ENCODE measurements at places on chromosomes 4 and X. TPM values are rescaled to one million over a fixed set of nuclear protein-coding genes. Genes with fewer than 3 reads are reported as not detected.

DNA sequence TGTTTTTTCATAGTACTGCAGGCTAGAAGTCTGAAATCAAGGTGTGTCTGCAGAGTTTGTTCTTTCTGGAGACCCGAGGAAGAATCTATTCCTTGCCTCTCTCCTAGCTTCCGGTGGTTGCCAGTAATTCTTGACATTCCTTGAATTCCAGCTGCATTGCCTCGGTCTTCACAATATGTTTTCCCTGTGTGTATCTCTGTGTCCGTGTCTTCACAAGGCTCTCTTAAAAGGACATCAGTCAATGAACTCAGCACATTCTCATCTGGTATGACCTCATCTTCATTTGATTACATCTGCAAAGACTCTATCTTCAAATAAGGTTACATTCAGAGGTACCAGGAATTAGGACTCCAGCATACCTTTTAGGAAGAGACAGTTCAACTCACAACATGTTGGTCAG is 163.4 kb downstream of the BANK1 start:
- H3K4me1 ChIP-seq, result no peaks in the 10 kb centered on the region
- H3K4me3 ChIP-seq, result no peak overlapping the region
- H3K36me3 ChIP-seq, result no peaks in the 10 kb centered on the region
- DNase-seq, result no peak
- no peak overlapping the region for H3K27ac ChIP-seq

- DNase-seq, result no peak
- no peaks in the 10 kb centered on the region for H3K36me3 ChIP-seq
- no peak overlapping the region for H3K4me3 ChIP-seq
- H3K27me3 ChIP-seq, result no peaks in the 10 kb centered on the region
- H3K27ac ChIP-seq, result no peak overlapping the region
These were observed 33.2 kb upstream of the OCIAD2 start for GRCh38 chr4:48939785-48940184.

Gene ATP2B3
- total RNA-seq, result not detected

- no peak for DNase-seq
- H3K4me1 ChIP-seq, result no peaks in the 10 kb centered on the region
- H3K36me3 ChIP-seq, result no peaks in the 10 kb centered on the region
- H3K27ac ChIP-seq, result no peak overlapping the region
- no peak overlapping the region for H3K4me3 ChIP-seq
These were observed 173.7 kb upstream of the GALNTL6 start for GRCh38 chr4:171639540-171639939.

Gene HSFX1
- total RNA-seq, result not detected

GRCh38 chr4:98046665-98047064 is 96.6 kb downstream of the STPG2 start:
- no peaks in the 10 kb centered on the region for H3K27me3 ChIP-seq
- no peaks in the 10 kb centered on the region for H3K36me3 ChIP-seq
- H3K27ac ChIP-seq, result no peak overlapping the region
- no peak for DNase-seq
- H3K4me1 ChIP-seq, result no peaks in the 10 kb centered on the region
- no peak overlapping the region for H3K4me3 ChIP-seq

Gene CCDC149
- 0.25 TPM for total RNA-seq

Gene LPAR4
- total RNA-seq, result not detected

Gene NHSL2
- total RNA-seq, result 1.3 TPM

All from CD4-positive, alpha-beta T cell (primary cell).